ENCODE measurements at places on chromosomes 7 and 10. TPM values are rescaled to one million over a fixed set of nuclear protein-coding genes. Genes with fewer than 3 reads are reported as not detected.

Gene FGL2
- 6.9 TPM for total RNA-seq

GRCh38 chr10:3477683-3478082 lies 305.1 kb upstream of the PITRM1 start:
- H3K36me3 ChIP-seq = no peaks in the 10 kb centered on the region
- DNase-seq = no peak
- H3K27me3 ChIP-seq = no peaks in the 10 kb centered on the region
- no peak overlapping the region for H3K4me3 ChIP-seq
- no peak overlapping the region for H3K27ac ChIP-seq

GRCh38 chr7:24152877-24153472 lies 131.0 kb upstream of the NPY start:
- H3K4me1 ChIP-seq = no peaks in the 10 kb centered on the region
- H3K27ac ChIP-seq = no peak overlapping the region
- H3K4me3 ChIP-seq = no peak overlapping the region
- H3K36me3 ChIP-seq = no peaks in the 10 kb centered on the region
- H3K27me3 ChIP-seq = no peaks in the 10 kb centered on the region

DNA sequence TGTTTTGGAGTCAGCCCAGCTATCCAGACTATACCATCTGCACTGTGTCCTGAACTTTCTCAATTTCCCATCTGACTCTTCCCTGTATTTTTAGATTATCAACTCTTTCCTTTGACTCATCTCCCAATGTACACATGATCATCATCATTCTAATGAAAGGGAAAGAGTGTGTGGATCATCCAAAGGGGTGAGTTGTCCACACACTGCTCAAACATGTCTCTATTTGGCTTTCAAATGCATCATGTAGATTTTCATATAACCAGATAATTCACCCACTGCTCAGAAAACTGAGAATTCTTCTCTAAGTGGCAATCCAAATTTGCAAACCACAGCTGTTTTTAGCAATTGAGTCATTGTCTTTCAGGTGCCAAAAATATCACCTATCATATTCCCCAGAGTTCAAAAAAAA lies 190.2 kb upstream of the HPS1 start:
- H3K4me1 ChIP-seq = no peaks in the 10 kb centered on the region
- H3K36me3 ChIP-seq = no peaks in the 10 kb centered on the region
- no peak for DNase-seq
- H3K4me3 ChIP-seq = no peak overlapping the region
- no peaks in the 10 kb centered on the region for H3K27me3 ChIP-seq

Gene HOXA4
- 0.93 TPM for total RNA-seq

GRCh38 chr7:149021725-149022062 lies 6.6 kb downstream of the PDIA4 start:
- no peaks in the 10 kb centered on the region for H3K27me3 ChIP-seq
- no peak overlapping the region for H3K27ac ChIP-seq
- no peak overlapping the region for H3K4me3 ChIP-seq
- peaks cover 17% of the 10 kb centered on the region for H3K36me3 ChIP-seq
- H3K4me1 ChIP-seq = peaks cover 7% of the 10 kb centered on the region
